CD4-positive, alpha-beta T cell treated with Interleukin-1 beta for 1 hour (primary cell): ENCODE measurements at places on chromosomes 1 and 21.
A peak's percentile ranks its signal among the peaks of the same experiment; 100 is the strongest.

DNA sequence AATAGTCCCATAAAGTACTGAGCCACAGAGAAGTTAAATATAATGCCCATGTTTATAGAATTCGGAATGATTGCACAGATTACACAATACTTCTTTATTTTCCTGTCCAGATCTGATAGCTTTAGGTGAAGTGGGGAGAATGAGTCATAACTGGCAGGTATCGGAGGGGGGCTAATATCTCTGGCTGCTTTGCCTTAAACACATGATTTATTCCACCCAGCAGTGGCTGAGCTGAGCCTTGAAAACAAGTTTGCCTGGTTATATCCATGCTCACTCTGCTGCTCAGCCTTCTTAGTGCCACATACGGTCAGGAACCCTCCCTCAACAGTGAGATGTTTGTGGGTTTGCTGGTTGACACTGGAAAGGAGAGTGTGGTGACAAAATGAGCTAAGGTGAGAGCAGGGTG lies 119.7 kb upstream of the ZNF648 start:
- no peak for DNase-seq

DNA sequence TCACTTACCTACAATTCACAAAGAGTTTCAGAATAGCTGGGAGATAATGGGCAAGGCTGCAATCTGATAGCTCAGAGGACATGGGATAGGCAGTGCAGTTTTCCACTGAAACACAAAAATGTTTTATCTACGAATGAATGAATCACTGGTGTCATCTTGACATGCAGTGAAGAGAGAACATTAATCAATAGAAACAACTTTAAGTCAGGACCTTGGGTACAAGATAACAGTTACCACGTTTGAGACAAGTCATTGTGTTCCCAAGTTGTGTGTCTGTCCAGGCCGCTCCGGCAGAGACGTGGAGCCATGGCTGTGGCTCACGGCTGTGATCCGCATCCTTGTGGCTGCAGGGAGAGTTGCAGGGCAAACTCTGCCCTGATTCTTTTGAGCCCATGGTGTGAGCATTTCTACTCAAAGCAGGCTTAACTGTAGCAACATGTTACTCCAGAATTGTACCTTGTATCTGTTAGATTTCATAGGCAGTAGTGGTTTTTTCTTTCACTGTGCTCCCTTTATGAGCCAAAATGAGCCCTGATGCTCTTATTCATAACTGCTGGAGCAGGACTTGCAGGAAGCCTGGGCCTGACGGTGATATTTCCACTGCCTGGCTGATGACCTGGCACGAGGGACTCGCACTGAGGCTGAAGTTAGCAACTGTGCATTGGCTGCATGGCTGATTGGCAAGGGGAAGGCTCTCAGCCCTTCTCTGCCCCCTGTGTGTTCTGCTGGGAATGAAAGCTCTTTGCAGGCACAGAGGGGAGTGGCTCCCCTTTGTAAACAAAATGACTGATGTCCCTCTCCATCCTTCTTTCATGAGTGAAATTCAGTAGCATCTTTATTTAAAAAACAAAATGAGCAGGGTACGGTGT lies 465.2 kb downstream of the AJAP1 start:
- no peak for DNase-seq

- peak; percentile 61 for DNase-seq
Observed at GRCh38 chr1:244801246-244801645, 34.2 kb upstream of the COX20 start.

DNA sequence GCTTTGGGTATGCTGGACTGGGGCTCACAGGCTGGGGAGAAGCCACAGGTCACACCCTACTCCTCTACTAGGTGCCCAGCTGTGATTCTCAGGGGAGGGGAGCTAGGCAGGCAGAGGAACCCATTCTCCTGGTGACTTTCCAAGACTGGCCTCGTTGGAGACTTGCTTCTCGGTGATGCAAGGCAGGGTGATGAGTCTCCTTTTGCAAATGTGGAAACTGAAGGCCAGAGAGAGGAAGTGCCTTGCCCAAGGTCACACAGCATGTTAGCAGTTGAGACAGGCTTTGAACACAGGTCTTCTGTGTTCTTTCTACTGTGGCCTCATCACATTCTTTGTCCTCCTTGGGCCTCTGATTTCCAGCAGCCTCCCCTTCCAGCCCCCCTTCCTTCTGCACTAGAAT lies 20.5 kb upstream of the C1QA start:
- DNase-seq = no peak

GRCh38 chr1:33719771-33720670 lies 143.9 kb upstream of the HMGB4 start:
- no peak for DNase-seq

- DNase-seq = no peak
Observed at GRCh38 chr1:197825541-197825940, 50.3 kb upstream of the DENND1B start.

- DNase-seq = no peak
Observed at GRCh38 chr1:199696225-199696624, 331.3 kb upstream of the NR5A2 start.

GRCh38 chr1:21871943-21872342 lies 59.9 kb downstream of the LDLRAD2 start:
- DNase-seq = no peak

GRCh38 chr1:46401154-46401913 lies 7.2 kb downstream of the FAAH start:
- DNase-seq = no peak

- no peak for DNase-seq
Observed at GRCh38 chr1:243731301-243731891, 118.6 kb downstream of the AKT3 start.

DNA sequence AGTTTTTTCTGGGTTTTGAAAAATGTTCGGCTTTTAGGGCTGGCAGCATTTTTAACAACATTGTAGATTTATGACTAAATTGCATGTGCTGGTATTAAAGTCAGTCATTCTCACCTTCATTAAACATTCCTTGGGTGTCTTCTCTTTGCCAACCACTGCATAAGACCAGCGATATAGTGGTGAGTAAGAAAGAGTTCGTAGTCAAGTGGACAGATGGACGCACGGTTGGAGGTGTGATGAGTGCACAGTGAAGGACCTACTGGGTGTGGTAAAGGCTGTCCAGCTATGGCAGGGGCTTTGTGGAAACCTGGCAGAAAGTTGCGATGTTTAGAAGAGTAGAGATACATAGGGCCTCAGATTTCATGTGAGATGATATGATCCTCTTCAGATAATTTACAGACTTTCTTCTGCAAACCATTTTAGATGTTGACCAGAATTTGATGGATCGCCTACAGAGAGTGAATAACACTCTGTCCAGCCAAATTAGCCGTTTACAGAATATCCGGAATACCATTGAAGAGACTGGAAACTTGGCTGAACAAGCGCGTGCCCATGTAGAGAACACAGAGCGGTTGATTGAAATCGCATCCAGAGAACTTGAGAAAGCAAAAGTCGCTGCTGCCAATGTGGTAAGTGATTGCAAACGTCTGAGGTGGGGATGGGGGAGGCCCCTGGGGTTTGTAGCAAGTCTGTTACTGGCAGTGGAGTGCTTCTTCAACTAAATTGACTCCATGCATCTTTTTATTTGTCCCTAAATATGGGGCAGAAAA lies 56.0 kb upstream of the LAMC2 start:
- no peak for DNase-seq

DNA sequence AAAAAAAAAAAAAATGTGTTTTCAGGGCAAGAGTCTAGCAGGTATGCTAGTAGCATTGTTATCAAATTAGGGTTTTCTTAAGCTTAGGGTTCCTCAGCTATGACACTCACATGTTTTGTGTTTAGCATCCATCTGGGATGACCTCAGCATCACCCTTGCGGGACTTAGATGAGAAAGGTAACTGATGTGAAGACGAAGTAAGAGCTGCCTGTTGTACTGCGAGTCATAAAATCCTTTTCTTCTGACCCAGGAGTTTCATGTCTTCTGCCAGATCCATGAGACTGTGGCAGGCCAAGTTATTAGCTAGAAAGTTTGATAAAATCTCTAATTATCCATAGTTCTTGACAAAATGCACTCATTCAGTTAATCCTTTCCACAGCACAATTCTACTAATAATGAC lies 1251.1 kb downstream of the AMY1C start:
- DNase-seq = no peak

- DNase-seq = no peak
Observed at GRCh38 chr1:11594222-11594621, 60.0 kb downstream of the FBXO2 start.

GRCh38 chr1:73066866-73067265 lies 784.5 kb upstream of the NEGR1 start:
- no peak for DNase-seq
